ENCODE measurements at places on chromosomes 5 and 9.

DNA sequence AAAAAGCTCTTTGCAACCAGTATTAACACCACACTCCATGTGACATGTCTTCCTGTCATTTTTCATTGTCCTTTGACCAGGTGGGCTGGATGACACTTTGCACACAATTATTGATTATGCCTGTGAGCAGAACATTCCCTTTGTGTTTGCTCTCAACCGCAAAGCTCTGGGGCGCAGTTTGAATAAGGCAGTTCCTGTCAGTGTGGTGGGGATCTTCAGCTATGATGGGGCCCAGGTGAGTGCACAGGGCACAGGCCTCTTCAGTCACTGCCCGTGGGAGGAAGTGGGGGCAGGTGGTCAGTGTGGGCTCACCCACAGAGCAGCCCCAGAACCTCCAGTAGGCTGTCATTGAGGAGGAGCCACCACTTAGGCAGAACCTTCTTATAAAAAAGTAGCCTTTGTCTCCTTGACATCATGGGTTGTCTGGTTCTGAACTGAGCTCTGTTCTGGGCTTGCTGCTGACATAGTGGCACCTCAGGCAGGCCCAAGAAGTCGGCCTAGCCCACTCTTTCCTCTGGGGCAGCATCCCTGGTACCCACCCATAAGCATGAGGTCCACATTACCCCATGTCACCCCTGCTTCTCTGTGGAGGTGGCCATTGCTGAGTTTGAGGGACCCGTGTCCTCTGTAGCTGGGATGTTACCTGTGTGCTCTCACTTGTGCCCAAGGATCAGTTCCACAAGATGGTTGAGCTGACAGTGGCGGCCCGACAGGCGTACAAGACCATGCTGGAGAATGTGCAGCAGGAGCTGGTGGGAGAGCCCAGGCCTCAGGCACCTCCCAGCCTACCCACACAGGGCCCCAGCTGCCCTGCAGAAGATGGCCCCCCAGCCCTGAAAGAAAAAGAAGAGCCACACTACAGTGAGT lies 39.3 kb downstream of the SECISBP2 start:
- no peak overlapping the region for H3K27ac ChIP-seq
- H3K27me3 ChIP-seq, result no peaks in the 10 kb centered on the region
- H3K4me1 ChIP-seq, result peaks cover 6% of the 10 kb centered on the region
- peaks cover 97% of the 10 kb centered on the region for H3K36me3 ChIP-seq
- DNase-seq, result no peak
- no peak overlapping the region for H3K4me3 ChIP-seq

GRCh38 chr9:91948101-91948596 lies 1.9 kb downstream of the ROR2 start:
- no peak for DNase-seq
- H3K36me3 ChIP-seq, result no peaks in the 10 kb centered on the region
- no peak overlapping the region for H3K4me3 ChIP-seq

DNA sequence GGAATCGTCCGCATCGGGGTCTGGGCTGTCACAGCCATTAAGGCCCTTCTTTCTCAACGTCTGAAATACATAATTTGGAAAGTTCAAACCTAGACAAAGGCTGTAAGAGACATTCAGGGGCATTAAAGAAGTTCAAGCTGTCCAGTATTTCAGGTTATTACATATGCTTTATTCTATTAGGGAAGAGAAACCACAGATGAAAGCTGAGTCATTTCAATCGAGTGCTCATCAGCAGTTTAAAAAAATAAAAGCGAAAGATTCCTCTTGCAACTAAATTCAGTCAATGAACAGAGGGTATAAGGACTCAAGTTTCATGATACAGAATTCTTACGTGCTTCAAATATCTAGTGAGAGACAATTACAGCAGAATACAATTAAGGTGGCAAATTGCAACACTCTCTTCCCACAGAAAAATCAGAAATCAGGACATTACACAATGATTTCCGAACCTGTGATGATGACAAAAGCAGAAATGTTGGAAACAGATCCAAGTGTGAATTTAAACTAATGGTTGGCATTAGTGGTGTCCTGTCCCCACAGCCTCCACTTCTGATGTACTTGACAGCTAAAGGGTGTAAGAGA lies 121.6 kb downstream of the MEF2C start:
- H3K27me3 ChIP-seq, result no peaks in the 10 kb centered on the region
- no peak overlapping the region for H3K27ac ChIP-seq
- DNase-seq, result no peak
- no peak overlapping the region for H3K4me3 ChIP-seq
- H3K36me3 ChIP-seq, result no peaks in the 10 kb centered on the region
- H3K4me1 ChIP-seq, result no peaks in the 10 kb centered on the region

DNA sequence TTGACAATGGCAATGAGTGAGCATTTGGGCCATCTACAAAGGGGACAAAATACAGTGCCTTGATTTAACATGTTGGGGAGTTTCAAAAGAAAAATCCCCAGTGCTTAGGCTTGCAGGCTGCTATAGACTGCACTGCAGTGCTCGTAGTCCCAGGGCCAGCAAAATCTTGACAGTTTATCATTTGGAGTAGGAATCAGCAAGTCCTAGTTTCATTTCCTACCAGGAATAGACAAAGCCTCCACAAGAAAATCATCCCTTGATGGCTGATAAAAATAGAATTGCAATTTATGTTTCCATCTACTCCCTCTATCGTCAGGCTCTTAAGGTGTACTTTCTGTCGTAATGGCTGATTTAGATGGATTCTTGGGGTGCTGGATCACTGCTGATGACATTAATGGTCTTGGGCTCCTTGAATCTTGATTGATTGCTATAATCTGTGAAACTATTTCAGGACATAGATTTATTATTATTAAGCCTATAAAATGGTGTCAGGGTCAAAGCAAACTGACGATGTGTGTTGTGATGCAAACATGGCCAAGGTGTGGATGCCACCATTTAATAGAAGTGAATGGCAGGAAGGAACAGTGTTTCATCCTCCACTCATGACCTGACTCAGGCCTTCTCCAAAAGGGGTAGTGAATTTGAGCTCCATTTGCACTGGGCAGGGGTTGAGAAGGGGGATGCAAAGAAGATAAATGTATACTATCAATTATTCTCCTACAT lies 171.7 kb downstream of the PIK3R1 start:
- no peaks in the 10 kb centered on the region for H3K4me1 ChIP-seq
- H3K27ac ChIP-seq, result no peak overlapping the region
- H3K4me3 ChIP-seq, result no peak overlapping the region
- no peaks in the 10 kb centered on the region for H3K36me3 ChIP-seq
- H3K27me3 ChIP-seq, result no peaks in the 10 kb centered on the region
- DNase-seq, result no peak

- no peak overlapping the region for H3K4me3 ChIP-seq
- DNase-seq, result no peak
- no peak overlapping the region for H3K27ac ChIP-seq
- no peaks in the 10 kb centered on the region for H3K27me3 ChIP-seq
Observed at GRCh38 chr5:172505403-172505759, 51.1 kb upstream of the SH3PXD2B start.

- no peaks in the 10 kb centered on the region for H3K4me1 ChIP-seq
- no peak for DNase-seq
- H3K36me3 ChIP-seq, result no peaks in the 10 kb centered on the region
- no peak overlapping the region for H3K27ac ChIP-seq
- H3K27me3 ChIP-seq, result no peaks in the 10 kb centered on the region
Observed at GRCh38 chr9:123389070-123389469, 33.1 kb downstream of the CRB2 start.

DNA sequence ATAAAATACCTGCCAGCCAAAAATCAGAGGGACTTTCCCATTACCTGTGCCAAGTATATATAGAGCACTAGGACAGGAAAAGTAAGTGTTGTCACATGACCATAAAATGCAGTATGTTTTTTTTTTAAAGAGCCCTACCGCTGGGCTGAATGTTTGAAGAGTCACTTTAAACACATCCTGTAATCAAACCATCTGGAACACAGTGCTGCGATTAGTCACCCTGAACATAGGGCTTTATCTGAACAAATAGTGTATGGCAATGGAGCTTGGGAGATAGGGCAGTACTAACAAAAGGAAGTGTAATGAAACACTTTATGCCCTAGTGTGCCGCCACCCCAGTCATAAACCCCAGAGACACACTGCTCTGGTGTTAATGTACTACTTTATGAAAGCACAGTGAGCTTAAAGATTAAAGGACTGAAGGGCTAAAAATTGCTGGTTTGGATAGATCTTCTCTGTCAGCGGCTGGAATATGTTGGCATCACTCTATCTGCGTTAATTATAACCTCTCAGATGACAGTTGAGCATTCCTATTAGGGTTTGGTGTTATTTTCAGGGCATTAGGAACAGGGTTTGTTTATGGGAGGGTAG lies 90.4 kb downstream of the ZNF608 start:
- no peak overlapping the region for H3K4me3 ChIP-seq
- no peaks in the 10 kb centered on the region for H3K36me3 ChIP-seq
- DNase-seq, result no peak
- no peak overlapping the region for H3K27ac ChIP-seq
